Testis (tissue), 5 donors: ENCODE measurements at places on chromosomes 7 and 10. TPM values are rescaled to one million over a fixed set of nuclear protein-coding genes. Genes with fewer than 3 reads are reported as not detected.
A peak's percentile ranks its signal among the peaks of the same experiment; 100 is the strongest.

The NUDCD3 gene
- 50.6 TPM for total RNA-seq

DNA sequence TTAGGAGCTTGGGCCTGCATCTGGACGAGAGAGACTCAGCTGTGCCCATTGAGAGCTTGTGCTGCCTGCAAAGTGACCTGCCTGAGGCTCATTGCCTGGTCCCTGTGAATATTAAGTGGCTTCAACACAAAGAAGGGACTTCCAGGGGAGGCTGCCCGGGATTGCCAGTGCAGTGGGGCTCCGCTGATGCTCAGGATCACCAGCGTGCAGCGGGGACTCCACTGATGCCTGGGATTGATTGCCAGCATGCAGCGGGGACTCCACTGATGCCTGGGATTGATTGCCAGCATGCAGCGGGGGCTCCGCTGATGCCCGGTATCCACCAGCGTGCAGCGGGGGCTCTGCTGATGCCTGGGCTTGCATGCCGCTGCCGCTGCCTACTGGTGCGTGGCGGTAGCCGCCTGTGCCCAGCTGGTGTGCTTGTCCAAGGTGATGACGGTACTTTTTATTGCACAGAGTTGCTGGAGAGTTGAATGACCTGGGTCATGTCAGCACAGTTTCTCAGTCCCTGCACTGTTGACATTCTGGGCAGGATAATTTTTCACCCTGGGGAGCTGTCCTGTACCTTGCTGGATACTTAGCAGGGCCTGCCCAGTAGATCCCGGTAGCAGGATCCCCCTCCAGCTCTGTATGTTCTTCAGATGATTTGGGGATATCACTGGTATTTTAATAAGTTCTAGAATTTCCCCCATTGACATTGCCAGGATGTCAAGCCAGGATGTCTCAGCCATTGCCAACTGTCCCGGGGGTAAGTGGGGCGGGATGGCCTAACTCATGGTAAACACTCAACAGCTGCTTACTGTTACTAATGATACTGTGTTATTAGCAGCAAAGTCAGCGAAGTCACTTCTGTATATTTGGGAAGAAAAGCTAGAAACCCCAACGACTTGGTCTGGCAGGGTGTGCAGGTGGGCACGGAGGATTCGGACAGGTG is 13.0 kb downstream of the DOCK1 start:
- no peak overlapping the region for H3K4me3 ChIP-seq
- H3K27ac ChIP-seq = peak overlapping the region; percentile 28
- H3K4me1 ChIP-seq = peaks cover 9% of the 10 kb centered on the region
- no peak for DNase-seq
- H3K27me3 ChIP-seq = no peaks in the 10 kb centered on the region
- no peaks in the 10 kb centered on the region for H3K36me3 ChIP-seq

GRCh38 chr10:96470116-96470743 is 43.5 kb downstream of the TLL2 start:
- H3K4me1 ChIP-seq = no peaks in the 10 kb centered on the region
- DNase-seq = peak; percentile 48
- no peak overlapping the region for H3K4me3 ChIP-seq
- H3K36me3 ChIP-seq = no peaks in the 10 kb centered on the region

DNA sequence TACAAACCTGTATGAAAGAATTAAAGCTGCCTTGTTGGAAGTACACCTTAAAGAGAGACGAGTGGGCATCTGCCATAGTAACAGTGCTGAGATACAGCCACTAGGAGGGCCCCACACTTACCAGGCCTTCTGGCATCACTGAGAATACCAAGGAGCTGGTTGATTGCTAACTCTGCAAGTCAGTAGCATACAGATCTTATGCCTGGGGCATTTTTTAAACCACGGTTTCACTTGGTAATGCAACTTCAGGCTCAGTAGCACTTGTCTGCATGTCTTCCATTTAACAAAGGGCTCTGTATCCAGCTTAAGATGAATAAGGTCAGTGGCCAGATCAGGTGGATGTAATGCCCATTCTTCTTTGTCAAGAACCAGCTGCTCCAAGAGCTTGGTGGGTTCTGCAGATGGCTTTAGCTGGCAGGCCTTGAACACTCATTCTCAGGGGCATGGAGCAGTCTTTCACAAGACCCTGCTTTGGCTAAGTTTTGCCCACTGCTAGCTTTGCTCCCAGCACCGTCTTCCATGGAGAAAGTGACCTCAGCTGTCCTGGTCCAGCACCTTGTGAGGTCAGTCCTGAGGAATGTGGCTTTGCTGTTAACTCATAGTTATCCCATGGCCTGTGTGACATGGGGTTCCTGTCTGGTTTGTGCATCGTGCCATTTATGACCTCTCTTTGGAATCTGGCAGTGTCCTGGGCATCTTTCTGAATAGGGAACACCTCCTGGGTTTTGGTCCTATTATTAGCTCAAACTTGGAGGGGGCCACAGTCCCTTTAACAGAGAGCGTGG is 68.1 kb downstream of the BMPER start:
- no peaks in the 10 kb centered on the region for H3K36me3 ChIP-seq
- peaks cover 4% of the 10 kb centered on the region for H3K4me1 ChIP-seq
- no peaks in the 10 kb centered on the region for H3K27me3 ChIP-seq
- H3K4me3 ChIP-seq = no peak overlapping the region
- no peak for DNase-seq
- no peak overlapping the region for H3K27ac ChIP-seq

- H3K4me3 ChIP-seq = no peak overlapping the region
- DNase-seq = no peak
- no peaks in the 10 kb centered on the region for H3K4me1 ChIP-seq
- no peaks in the 10 kb centered on the region for H3K36me3 ChIP-seq
- no peaks in the 10 kb centered on the region for H3K27me3 ChIP-seq
- H3K27ac ChIP-seq = no peak overlapping the region
Observed at GRCh38 chr10:116168329-116168728, 104.7 kb downstream of the GFRA1 start.
